ENCODE measurements at places on chromosomes 3 and 15. TPM values are rescaled to one million over a fixed set of nuclear protein-coding genes. Genes with fewer than 3 reads are reported as not detected.

GRCh38 chr3:16816048-16816780 lies 68.5 kb upstream of the PLCL2 start:
- no peak for DNase-seq

DNA sequence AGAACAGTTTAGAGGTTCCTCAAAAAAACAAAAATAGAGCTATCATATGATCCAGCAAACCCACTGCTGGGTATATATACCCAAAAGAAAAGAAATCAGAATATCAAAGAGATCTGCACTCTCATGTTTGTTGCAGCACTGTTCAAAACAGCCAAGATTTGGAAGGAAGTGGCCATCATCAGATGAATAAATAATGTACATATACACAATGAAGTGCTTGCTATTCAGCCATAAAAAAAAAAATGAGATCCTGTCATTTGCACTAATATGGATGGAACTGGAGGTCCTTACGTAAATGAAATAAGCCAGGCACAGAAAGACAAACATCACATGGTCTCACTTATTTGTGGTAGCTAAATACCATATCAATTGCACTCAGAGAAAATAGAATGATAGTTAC lies 58.4 kb downstream of the SCAPER start:
- DNase-seq, result no peak

DNA sequence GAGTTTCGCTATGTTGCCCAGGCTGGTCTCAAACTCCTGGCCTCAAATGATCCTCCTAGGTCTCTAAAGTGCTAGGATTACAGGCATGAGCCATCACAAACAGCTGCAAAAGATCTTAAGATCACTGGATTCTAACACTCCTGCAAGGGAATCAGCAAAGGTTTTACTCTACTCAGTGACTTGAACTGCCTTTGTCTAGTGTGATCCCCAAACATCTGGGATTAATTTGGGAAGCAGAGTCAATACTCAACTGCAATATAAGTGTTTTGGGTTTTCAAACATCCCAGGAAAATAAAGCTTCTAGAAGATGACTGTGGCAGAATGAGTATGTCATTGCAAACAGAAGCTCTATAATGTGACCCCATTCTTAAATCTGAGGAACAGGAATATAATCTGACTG lies 7.2 kb downstream of the SPG21 start:
- no peak for DNase-seq

DNA sequence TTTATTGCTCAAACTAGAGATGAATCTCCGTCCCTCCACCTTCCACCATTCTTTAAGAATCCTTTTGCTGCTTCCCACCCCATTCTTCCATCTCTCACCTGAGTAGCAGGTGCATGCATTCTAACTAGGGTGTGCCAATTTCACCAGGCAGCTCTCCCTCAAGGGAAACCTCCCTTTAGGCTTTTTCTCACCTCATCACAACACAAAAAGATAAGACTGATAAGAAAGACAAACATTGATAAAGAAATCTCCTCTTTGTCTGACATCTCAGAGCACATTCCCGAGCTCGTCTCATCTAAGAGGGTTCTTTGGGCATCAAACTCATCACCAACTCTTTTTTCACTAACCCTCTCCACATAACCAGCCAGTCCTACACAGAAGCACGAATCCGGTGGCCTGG lies 23.0 kb downstream of the MB21D2 start:
- DNase-seq, result no peak

DNA sequence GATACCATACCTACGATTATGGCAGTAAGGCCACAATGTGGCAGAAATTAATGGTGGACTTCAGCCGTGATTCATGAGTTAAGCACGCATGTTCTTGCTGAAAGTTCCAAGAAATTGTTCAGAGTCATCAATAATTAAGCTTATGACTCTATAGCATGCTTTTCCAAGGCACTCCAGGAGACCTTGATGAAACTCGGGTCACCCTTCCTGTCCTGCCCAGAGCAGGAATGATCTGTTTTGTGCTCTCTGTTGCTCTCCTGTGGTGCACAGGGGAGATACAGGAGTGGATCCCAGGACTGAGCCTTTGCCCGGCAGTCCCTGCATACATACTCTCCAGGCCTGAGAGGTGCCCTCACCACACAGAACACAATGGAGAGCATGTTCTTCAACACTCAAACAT lies 141.6 kb upstream of the SLC2A2 start:
- no peak for DNase-seq

DNA sequence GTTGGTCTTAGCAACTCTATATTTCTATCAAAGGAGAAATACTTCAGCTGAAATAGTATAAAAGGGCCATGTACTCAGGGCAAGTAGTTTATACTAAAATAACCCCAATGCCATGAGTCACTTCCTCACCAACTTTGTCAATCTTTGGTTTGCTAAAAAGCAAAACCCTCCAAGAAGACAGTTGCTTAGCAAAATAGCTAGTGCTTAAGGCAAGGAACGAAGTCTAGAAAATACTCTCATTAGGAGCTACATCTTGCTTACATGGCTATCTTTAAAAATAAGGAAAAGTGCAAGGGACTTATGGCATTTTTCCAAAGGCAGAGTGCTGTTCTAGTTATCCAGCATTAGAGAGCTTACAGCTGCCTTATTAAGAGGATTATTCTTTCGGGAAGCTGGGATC lies 28.4 kb downstream of the P3H2 start:
- DNase-seq, result no peak

DNA sequence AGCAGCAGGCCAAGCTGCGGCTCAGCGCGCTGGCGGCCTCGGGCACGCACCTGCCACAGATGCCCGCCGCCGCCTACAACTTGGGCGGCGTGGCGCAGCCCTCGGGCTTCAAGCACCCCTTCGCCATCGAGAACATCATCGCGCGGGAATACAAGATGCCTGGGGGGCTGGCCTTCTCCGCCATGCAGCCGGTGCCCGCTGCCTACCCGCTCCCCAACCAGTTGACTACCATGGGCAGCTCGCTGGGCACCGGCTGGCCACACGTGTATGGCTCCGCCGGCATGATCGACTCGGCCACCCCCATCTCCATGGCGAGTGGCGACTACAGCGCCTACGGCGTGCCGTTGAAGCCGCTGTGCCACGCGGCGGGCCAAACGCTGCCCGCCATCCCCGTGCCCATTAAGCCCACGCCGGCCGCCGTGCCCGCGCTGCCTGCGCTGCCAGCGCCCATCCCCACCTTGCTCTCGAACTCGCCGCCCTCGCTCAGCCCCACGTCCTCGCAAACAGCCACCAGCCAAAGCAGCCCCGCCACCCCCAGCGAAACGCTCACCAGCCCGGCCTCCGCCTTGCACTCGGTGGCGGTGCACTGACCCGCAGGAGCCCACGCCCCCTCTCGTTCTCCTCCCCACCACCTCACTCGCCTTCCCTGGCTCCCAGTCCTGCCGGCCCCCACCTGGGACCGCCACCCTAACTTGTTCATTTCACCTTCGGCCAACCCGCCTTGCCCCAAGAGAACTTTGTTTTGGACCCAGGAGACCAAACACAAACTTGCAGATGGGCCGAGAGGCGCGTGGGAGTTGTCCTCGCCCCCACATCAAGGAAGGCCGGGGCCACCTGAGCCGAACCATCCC lies 1.5 kb downstream of the FOXB1 start:
- no peak for DNase-seq

- DNase-seq, result no peak
Observed at GRCh38 chr3:151538456-151539393, 77.9 kb upstream of the IGSF10 start.

DNA sequence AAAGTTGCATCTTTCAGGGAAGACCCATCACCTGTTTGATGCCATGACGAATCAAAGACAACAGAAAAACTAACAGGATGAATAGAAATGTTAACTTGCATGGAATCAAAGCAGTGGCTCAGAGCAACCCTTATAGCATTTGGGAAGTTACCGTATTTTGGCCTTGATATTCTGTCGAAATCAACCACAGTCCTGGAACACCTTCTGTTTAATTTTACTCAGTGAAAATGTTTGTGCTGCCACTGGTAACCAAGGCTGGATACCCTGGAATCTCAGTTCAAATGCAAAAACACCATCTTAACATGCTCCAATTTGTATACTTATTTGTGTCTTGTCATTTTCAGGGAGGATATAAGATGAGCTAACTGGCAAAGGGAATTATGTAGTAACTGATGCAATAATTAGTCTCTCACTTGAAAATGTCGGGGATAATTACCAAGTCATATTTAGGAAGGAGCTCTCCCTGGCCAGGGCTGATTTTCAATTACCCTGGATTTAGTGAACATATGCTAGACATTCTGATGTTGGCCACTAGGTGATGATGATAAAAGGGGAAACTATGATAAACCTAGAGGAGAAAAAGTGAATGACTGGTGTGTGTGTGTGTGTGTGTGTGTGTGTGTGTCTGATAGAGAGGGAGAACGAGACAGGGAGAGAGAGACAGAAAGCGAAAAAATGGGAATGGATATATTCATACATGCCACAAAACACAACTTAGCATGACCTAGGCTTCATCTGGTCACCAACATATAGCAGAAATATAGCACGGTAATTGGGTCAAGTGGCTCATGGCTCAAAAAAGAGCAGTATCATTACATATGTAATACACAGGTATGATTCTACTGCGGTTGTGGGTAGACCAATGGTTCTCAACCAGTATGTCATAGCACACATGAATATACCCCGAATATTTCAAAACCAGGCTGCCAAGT lies 19.0 kb upstream of the PRICKLE2 start:
- no peak for DNase-seq

DNA sequence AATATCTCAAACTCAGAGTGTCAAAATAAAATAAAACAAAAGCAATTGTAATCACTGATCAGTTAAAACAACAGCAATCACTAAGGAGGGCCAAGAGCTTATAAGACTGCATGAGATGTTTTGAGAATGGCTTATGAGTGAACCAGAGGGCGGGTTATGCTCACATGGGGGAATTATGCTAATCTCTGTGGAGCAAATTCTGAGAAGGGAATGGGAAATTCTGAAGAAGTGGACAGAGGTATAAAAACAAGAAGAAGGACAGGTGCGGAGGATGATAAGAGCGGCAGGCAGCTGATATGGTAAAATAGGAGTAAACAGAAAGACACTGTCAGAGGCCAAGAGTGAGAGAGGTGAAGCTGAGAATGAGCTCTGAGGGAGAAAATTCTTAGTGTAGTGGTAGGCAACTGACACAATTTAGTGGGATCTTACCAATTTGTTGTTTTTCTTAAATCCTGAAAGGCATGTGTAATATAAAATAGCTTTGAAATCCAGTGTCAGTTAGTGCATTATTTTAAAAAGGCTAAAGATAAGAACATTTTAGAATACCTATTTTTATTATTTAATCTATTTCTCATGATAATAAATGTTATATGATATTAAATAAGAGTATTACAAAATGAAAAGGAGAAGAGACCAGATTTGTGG lies 133.8 kb downstream of the SPATA16 start:
- no peak for DNase-seq

DNA sequence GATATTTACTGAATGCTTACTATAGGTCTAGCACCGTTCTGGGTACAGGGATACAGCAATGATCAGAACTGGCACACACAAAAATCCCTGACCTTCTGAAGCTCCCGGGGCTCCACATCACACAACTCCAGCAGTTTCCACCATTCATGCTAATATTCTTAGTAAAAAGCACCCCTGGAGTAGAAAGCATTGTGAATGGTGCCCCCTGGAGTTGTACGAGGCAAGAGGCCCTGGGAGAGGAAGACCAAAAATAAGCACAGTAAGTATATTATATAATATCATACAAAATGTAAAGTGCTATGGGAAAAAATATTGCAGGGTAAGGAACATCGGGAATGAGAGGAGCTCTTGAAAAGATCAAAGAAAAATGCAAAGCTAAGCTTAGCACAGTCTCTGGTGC lies 790 bp upstream of the SRGAP3 start:
- DNase-seq, result no peak

GRCh38 chr3:111924283-111924682 lies 54.5 kb upstream of the ABHD10 start:
- no peak for DNase-seq

- DNase-seq, result no peak
Observed at GRCh38 chr3:42194943-42195510, 71.0 kb downstream of the CCK start.

- DNase-seq, result no peak
Observed at GRCh38 chr3:156300371-156300770, 180.0 kb downstream of the KCNAB1 start.

- DNase-seq, result no peak
Observed at GRCh38 chr15:62124176-62124972, 40.7 kb downstream of the C2CD4B start.

DNA sequence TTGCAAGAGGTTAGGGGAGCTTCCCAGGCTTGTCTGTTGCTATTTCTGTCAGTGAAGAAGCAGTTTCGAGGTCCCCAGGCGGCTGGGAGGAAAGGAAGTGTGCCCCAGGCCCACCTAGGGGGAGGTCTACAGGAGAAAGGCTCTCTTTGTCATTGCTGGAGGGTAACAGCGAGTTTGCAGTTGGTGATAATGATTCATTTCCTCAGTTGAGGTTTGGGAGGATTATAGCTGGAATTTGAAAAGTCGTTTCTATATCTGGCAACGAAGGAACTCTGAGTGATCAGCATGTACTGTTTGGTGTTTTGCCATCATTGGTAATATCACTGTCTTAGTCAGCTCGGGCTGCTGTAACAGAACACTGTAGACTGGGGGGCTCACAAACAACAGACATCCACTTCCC lies 65.5 kb upstream of the UBE3A start:
- no peak for DNase-seq

DNA sequence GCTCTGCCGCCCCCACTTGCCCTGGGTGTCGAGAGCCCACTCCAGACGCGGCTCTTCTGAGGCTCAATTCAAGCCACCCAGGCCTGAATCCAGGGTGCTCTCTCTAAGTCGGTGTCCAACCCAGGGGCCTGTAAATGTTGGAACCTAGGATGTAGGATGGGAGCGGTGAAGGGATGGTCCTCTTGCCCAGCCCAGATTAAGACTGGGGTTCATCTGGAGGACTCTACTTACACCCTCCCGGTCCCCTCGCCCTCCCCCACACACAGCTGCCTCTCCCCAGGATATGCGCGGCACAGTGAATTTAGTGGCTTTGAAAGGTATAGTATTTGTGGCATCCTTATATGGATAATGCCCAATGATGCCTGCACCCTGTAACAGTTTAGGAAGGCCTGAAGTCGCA lies 822 bp upstream of the FBN1 start:
- DNase-seq, result no peak

GOLGA6D gene
- total RNA-seq, result 0.19 TPM

C15orf62 gene
- total RNA-seq, result 1.1 TPM

PPP4R2 gene
- total RNA-seq, result 86.5 TPM

NT5DC2 gene
- 105 TPM for total RNA-seq

NPAP1 gene
- total RNA-seq, result 0.12 TPM

Measured in type B pancreatic cell (in vitro differentiated cells).